HuH-7.5 (cell line): ENCODE measurements at places on chromosomes 1 and 21.
A peak's percentile ranks its signal among the peaks of the same experiment; 100 is the strongest.

- no peak for DNase-seq
Measured at GRCh38 chr1:154822233-154822632, 47.8 kb downstream of the KCNN3 start.

DNA sequence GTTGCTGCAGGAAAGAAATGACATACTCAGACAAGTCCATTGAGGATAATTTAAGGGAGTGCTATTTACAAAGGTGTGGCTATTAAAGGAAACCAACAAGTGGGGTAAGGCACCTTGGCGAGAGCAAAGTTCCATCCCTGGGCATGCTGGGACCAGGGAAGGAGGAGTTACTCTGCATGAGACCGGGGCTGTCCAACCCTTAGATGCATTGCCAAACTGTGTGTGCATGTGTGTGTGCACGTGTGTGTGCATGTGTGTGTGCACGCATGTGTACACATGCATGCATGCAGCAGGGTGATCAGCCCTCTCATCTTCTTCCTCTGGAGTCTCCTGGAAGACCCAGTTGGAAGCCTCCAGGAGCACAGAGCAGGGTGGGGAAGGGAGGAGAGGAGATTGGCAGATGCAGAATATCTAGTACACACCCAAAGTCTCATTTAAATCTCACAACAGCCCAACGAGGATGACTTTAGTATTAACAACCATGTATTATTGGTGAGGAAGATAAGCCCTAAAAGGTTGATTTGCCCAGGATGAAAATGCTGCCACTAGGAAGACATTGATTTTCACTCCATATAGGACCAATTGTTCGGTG is 72.2 kb upstream of the CD34 start:
- no peak for DNase-seq

- no peak for DNase-seq
Measured at GRCh38 chr1:14392161-14392858, 206.2 kb upstream of the KAZN start.

GRCh38 chr1:82950606-82951200 is 1048.2 kb downstream of the TTLL7 start:
- no peak for DNase-seq

DNA sequence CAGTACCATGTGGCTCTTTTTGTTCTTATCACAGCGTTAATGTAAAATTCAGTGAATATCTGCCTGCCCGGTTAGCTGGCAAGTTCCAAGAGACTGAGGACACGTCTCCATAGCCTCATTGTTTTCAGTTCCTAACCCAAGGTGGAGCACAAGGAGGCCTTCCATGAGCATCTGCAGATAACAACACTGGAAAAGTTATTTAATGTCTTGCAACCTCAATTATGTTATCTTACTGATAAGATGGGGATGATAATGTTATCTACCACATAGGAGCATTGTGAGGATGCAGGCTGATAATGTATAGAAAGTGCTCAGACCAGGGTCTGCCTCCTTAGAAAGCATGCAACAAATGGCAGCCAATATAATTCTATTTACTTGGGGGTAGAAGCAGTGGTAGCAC is 109.6 kb upstream of the DNAH14 start:
- DNase-seq, result no peak

- DNase-seq, result no peak
Measured at GRCh38 chr1:58290685-58291372, 255.7 kb downstream of the OMA1 start.

DNA sequence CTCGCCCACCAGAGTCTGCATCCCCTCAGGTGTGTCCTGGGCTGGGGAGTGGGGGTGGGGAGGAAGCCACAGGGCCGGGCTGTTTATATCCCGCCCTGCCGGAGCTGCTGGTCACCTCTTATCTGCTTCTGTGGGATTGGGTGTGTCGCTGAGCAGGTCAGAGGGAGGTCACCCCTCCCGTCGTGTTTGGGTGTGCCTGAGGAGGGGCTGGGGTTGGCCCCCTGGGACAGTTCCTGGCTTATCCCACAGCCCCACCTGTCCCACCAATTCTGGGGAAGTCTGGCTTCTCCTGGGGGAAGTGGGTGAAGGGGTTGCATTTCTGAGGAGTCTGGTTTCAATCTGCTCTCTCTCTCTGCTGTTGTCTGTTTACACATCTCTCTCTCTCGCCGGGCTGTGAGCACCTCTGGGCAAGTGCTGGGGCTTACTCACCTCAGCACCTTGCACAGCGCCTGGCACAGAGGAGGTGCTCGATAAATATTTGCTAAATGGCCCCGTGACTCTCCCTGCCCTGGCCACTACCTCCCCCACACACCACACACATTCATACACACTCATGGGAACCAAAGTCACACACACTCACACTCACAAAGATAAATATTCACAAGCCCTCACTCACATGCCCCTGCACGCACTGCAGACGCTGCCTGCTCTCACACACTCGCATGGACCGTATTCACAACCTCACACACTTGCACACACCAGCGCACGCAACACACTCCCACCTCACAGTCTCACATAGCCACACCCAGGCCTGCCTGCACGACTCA is 8.3 kb downstream of the ELF3 start:
- DNase-seq, result peak; percentile 77

- DNase-seq, result no peak
Measured at GRCh38 chr1:154852845-154853244, 17.2 kb downstream of the KCNN3 start.

- DNase-seq, result no peak
Measured at GRCh38 chr1:70847013-70847412, 200.6 kb downstream of the PTGER3 start.

DNA sequence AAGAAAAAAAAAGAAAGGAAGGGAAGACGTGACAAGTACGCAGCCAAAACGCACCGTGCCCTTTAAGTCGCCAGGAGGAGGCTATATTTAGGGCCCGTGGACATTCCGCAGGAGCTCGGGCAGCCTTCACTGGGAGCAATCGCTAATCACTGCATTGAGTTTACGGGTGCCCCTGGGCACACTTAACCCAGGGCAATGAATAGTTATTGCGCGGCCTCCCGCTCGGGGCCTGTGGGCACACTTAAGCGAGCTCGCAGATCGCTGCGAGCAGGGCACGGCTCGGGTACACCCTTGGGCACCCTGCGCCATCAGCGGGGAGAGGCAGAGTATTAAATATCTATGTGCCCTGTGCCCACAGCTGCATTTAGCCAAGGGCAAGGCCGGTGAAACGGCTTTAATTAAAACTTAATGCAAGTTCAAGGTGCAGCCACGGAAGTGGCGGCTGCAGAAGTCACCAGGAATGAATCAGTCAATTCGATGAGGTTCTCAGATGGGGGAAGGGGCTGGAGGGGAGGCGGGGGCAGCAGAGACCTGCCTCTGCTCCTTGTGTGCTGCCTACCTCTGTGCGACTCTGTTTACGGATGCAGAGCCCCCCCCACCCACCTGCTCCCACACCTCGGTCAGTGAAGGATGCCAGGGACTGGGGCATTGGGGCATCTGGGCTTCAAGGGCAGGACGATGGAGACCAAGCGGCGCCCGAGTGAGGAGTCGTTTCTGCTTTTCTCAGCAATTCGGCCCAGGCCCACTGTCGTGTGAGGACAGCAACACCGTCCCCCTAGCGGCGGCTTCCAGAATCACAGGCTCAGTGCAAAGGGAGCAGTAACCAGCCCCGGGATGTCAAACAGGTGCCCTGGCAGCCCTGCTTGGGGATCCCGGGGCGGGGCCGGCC is 51.8 kb upstream of the TARDBP start:
- peak; percentile 84 for DNase-seq

DNA sequence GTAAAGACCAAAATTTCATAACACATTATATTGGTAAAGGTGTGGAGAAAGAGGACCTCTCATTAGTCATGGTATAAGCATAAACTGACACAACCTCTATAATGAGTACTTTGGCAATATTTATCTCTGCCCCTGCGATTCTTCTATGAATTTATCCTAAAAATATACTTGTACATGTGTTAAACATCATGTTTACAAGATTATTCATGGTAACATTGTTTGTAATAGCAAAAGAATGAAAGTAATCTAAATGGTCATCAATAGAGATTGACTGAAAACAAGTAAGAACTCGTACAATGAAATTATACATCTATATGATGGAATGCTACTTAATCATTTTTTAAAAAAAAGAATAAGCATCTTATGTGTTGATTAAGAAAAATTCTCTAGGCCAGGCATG is 96.4 kb downstream of the KIAA0319L start:
- no peak for DNase-seq

DNA sequence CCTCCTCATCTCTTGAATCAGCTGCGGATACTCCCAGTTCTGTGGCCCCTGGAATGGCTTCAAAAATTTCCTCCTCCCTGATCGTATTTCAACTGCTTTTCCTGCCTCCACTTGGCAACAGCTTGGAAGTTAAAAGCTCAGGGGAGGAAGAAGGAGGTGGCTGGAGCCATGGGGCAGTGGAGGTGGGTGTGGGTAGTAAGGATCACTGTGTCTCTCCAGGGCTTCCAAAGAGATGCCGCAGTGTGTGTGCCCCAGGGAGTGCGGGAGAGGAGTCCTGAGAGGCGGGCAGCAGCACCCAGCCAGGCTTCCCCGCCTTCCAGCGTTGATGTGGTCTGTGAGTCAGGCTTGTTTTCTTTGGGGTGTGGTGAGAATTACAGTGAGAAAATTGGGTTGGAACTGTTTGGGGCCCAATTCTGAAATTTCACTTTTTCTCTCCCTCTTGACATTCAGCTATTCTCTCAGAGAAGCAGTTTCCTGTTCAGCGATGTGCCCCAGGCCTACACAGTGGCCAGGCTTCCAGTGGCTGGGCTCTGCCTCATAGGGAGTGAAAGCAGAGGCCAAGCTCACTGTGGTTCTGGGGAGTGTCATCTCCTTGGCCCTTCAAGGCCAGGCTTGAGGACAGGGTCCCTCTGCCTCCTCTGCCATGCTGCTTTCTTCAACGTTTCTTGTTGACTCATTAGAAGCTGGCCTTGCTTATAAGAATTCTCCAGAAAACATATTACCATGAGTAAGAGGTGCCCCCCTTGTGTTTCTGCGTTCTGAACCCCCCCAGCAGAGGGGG is 69.0 kb downstream of the PGM1 start:
- no peak for DNase-seq

DNA sequence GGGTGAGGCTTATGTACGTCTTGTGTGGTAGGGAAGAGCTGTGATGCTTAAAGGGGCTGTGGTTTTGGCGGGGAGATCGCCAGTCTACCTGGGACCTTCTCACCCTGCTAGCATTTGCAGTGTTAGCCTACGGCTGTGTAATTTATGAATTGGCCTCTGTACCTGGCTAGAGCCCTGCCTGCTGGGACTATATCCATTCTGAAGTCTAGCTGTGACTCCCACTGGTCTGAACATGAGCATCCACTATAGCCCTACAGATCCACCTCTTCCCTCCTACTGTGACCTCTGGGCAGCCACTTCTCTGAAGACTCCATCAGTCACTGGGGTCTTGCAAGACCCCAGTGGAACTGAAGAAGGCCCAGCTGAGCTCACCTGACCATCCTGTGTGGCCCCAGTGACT is 73.7 kb downstream of the MT1HL1 start:
- DNase-seq, result no peak

- no peak for DNase-seq
Measured at GRCh38 chr21:39938086-39938625, 70.9 kb downstream of the PCP4 start.

- DNase-seq, result no peak
Measured at GRCh38 chr1:184646824-184647223, 107.8 kb downstream of the EDEM3 start.

DNA sequence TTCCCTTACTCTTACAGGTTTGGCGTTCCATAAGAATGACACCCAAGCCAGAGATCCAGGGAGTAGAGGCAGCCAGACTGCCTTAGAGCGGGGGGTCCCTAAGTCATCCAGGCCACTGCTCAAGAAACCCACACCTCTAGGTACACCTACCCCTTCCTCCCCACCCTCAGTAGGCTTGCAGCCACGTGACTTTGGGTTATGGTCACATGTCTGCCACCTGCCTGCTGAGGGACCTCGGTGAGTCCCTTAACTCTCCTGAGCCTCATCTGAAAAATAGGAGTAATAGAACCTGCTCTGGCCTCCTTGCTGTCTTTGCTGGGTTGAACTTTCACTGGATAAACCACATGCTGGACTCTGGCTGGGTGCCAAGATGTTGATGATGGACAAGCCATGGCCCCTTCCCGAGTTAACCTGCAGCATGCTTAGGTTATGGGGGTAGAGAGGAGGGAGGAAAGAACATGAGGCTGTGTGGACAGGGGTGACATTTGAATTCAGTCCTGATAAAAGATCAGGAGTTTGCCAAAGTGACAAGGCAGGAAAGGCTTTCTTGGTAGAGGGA is 4.5 kb downstream of the RPS6KA1 start:
- DNase-seq, result no peak

- no peak for DNase-seq
Measured at GRCh38 chr1:22217811-22218460, 75.0 kb upstream of the WNT4 start.

GRCh38 chr1:40796939-40797667 is 13.5 kb downstream of the KCNQ4 start:
- DNase-seq, result no peak

GRCh38 chr1:163038928-163039706 is 30.0 kb upstream of the RGS4 start:
- no peak for DNase-seq

- DNase-seq, result no peak
Measured at GRCh38 chr1:115882913-115883902, 42.3 kb upstream of the NHLH2 start.

DNA sequence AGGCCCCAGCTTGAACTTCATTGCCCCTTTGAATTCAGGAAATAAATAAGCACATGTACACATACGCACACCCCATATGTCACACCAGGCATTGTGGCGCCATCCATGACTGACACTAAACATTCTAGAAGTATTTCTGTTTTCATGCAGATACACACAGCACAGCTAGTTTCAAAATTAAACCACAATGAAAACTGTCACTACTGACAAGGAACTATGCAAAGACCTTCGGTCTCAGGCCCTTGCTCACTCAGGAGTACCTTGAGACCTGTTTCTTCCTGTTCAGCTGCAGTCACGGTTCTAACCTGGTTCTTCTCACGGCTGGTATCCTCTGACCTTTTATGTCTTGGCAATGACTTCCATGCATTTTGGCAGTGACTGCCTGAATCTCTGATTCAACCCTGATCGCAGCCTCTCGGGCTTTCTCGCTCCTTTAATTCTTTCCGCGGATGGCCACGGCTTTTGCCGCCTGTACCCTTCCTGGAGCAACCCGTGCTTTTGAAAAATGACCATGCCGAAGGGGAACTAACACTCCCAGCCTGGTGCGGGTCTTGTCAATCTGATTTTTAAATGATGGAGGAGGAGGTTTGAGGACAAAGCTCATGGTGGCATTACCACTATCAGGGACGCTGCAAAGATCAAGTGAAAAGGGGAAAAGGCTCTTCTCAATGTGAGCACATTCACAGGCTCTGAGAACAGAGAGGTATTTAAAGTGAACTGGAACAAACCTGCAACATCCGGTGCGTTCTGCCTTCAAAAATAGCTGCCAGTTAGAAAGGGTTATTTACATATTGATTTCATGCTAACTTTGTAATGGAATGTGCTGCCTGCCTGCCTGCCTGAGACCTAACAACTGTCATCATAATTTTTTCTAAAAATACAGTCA is 384.6 kb downstream of the RRAGC start:
- no peak for DNase-seq

- DNase-seq, result no peak
Measured at GRCh38 chr1:109906160-109906838, 4.3 kb upstream of the CSF1 start.

GRCh38 chr1:167501515-167502191 is 16.7 kb downstream of the CD247 start:
- DNase-seq, result no peak
